Lower lobe of right lung (tissue), 2 donors: ENCODE measurements at places on chromosomes 7 and 10.

GRCh38 chr7:92648067-92648466 is 57.9 kb upstream of the FAM133B start:
- no peak for DNase-seq

DNA sequence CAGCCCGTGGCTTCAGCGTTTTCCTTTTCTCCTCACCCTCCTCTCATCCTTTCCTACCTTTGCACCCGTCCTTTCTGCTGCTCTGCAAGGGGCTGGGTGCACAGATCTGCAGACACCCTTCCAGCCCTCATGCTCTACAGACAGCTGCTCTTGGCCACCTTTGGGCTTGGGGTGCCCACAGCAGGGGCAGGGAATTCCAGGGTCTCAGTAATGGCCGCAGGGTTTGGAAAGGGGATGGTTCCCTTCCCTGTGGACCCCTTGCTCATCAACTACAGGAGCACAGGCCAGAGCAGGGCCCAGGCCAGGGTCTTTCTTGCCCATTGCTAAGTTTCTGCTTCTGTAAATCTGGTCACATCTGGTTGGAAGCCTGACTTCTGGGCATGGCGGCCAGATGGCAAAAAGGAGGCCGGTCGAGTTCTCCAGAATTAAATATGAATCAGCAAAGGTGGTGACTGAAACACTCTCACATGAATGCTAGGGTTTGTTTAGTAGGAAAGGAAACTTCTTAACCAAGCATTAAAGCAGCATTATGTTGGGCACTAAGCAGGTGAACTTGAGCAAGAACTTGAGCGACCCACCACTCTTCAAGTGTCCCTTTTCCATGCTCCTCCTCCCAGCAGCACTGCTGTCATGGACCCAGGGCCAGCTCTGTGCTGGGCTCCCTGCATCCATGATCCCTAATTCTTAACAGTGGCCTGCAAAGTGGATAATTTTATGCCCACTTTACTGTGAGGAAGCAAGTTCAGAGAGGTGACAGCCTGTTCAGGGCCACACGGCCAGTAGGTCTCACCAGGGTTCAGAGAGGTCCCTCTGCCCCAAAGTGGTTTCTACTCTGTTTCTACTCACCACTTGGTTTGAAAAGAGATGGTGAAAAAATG is 1.5 kb downstream of the ECHDC3 start:
- no peak for DNase-seq

- DNase-seq, result no peak
Observed at GRCh38 chr10:103731609-103732270, 123.6 kb downstream of the SH3PXD2A start.

DNA sequence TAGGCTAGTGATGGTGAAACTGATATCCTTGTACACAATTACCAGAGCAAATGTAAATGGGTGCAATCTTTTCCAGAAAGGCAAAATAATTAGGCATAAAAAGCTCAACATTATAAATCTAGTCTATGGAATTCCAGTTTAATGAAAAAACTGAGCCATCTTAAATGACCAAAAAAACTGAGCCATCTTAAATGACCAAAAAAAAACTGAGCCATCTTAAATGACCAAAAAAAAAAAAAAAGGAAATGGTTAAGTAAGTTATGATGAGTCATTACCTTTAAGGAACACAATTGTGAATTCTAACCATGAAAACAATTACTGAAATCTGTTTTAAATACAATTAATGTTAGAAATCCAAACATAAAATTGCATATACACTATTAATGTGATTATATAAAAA is 25.3 kb downstream of the USP6NL start:
- no peak for DNase-seq

DNA sequence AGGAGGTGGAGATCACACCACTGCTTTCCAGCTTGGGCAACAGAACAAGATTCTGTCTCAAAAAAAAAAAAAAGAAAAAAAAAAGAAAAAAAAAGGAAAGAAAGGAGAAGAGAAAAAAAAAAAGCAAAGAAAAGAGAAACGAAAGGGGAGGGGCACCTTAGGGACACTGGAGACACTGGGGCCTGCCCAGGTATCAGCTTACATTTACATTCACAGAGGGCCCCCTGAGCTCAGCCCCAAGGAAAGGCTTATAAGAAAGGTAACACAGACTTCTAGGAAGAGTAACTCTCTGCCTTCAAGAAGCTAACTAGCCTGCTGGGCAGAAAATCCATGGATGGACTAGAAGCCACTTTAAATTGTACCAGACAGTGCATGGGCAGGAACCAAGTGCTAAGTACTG is 108.8 kb downstream of the NPY start:
- no peak for DNase-seq

DNA sequence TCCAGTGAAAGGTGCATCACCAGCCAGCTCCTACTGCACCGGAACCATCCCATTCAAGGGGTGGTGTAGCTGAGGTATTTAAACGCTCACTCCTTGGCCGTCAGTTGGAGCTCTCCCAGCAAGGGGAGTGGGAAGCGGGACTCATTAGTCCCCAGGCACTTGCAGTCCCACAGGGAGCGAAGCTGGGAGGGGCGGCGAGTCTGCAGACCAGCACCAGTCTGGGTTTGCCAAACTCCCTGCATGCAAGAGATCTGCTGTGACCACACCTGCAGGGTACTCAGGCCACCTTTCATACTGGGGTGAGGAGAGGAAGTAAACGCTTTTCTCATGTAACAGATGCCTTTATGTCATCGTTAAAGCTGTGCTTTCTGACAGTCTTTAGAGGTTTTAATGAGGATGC is 187.9 kb downstream of the PTPRN2 start:
- DNase-seq, result peak; percentile 35

- DNase-seq, result no peak
Observed at GRCh38 chr10:17821893-17822292, 12.7 kb downstream of the MRC1 start.

DNA sequence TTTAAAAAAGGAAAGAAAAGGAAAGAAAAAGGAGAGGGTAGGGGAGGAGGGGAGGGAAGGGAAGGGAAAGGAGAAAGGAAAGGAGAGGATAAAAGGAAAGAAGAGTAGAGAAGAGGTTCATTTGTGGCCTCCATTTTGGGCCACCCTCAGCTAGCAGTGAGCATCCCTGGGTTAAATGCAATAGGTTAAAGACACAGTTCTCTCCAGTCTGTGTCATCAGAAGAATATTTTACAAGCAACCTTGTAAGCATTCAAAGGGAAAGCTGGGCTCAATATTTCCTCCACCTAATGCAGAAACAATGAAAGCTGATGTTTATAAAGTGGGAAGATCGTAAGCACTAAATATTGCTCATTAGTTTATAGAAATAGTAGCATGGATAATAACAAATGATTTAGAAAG is 219.1 kb upstream of the PITRM1 start:
- DNase-seq, result no peak

GRCh38 chr10:1114719-1115606 is 58.8 kb downstream of the WDR37 start:
- no peak for DNase-seq

- DNase-seq, result no peak
Observed at GRCh38 chr7:136174477-136175125, 197.4 kb upstream of the MTPN start.

DNA sequence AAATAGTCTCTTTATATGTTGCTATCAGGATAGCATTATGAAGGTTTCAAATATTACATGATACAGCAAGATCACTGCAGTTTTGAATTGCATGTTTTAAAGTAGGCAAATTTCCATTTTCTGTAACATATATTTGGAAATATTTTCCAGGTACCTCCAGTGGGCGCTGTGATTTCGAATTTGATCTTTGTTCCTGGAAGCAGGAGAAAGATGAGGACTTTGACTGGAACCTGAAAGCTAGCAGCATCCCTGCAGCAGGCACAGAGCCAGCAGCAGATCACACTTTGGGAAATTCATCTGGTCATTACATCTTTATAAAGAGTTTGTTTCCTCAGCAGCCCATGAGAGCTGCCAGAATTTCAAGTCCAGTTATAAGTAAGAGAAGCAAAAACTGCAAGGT is 299.0 kb downstream of the MALRD1 start:
- DNase-seq, result no peak

- DNase-seq, result no peak
Observed at GRCh38 chr7:17299483-17299991, 1.1 kb downstream of the AHR start.

GRCh38 chr10:24723386-24723787 is 300 bp downstream of the ARHGAP21 start:
- no peak for DNase-seq

- DNase-seq, result no peak
Observed at GRCh38 chr7:142445019-142445686, 187.3 kb upstream of the PRSS58 start.

DNA sequence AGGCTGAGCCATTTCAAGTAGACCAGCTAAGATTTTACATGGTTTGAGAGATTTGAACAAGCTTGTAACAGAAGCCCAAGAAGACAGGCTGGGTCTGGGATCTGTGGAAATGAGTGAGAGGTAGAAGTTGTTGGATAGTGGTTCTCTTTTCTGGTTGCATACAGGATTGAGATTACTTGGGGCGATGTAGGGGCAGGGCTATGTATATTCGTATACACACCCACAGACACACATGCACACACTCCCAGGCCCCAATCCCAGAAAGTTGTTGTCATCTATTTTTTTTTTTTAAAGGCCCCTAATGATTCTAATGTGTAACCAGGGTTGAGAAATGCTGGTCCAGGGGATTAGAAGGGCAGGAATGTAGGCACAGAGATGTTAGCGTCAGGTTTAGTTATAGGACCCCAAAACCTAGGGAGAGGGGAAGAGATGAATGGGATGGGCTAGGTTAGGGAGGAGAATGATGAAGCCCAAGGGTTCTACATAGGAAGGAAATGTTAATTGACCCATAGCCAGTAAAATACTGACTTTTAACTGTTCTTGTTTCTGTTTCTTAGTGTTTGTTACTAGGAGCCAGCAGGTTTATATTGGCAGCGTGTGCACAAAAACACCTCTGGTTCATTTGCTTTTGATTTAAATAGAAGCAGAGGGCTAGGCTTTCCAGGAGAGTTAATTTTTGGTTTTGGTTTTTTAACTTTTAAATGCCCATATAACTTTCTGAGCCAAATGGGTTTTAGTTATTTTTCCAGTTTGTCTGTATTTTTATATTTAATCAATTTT is 7.8 kb downstream of the TAX1BP1 start:
- DNase-seq, result no peak

- no peak for DNase-seq
Observed at GRCh38 chr7:25303281-25304181, 75.2 kb upstream of the NPVF start.

DNA sequence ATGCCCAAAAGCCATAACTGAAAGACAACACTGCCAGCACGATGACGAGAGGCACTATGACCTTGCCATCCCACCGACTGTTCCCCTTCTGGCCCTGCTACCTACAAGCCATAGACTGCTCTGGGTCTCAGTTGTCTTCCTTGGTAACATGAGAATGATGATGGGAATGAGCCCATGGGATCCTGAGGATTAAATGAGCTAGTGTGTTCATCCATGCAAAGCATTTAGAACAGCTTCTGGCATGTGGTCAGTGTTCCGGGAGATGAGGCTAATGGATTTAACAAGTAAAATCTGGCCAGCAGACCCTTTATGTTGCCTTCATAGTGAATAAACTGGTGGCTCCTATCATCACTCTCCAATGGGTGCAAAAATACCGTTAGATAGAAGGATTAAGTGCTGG is 62.4 kb upstream of the WDR11 start:
- no peak for DNase-seq

DNA sequence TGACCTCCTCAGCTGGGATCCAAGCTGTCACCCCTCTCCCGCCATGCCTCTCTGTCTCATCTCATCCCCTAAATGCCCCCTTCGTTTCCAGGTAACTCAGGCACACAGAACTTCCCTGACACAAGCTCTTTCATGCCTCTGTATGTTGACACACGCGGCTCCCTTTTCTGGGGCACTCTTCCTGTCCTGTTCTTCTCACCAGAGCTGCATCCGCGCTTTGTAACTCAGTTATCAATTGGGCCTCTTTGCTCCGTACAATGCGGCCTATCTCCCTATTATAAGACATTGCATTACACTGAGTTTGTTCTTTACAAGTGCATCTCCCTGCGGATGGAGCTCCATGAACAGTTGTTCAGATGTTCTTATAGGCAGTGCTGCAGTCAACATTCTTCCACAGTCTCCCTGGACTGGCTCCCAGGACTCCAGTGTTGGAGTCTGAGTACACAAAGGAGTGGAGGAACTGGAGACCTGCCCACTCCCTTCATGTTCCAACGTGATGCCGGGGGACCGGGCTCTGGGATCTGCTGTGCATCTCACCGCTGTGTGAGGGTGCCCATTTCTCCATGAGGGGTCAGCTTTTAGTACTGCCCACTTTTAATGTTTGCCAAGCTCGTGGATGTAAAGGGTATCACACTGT is 56.9 kb upstream of the TNS3 start:
- no peak for DNase-seq

DNA sequence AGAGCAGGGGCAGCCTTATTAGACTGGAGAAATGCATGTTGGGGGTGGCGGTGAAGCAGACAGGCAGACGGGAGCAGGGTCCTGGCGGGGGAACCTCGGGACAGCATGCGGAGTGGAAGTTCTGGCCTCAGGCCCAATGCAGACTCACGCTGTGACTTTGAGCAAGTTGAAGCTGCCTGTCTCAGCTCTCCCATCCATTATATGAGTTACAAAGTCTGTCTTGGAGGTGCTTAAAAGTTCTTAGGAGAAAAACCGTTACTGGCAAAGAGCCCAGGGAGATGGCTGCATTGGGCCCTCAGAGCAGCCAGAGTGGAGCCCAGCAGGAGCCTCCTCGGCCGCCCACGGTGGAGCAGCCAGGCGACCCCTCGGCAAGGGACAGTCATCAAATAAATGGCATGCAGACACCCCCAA is 509.5 kb downstream of the PLXNA4 start:
- DNase-seq, result no peak

DNA sequence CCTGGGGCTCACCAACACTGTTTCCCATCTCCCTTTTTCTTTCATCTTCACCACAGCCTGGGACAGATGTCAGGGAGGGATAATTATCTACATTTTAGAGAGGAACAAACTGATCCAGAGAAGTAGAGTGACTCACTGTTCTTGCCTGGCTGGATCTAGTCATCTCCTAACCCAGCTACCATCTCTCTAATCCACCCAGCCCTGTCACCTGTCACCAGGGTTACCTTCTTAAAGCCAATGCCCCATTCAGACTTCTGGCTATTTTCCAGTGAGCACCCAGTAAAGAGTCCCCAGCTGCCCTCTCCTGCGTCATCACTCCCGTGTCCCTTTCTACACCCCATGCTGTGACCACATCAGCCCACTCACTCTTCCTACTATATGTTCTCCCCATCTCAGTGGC is 68.4 kb upstream of the DUSP5 start:
- no peak for DNase-seq

DNA sequence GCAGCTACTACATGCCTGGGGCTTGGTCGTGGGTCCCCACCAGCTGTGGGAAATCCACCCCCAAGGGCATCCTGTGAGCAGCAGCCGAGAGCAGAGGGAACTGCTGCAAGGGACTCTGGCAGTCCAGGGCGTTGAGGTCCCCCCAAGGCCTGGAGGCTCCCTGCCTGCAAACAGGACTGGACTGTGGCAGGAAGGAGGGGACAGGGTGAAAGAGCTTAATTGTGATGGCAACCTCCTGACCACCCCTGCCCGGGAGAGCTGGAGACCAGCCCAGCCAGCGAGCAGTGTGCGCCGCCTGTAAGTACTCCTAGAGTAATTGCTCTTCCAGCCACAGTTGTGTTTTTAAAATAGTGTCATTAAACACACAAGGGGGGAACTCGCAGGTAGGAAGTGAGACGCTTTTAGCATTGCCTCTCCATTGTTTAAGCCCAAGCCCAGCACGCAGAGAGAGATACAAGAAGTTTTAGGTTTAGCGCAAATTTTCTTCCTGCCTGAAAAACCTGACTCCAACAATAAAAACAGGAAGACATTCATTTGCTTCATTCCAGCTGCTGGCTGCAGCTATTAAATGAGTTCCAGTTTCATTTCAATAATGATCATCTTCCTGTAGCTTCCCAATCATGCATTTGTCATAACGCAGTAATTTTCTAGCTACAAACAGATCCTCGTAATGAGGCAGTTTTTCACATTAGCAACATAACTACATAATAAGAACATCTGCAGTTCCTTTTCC is 111.1 kb downstream of the EBF3 start:
- DNase-seq, result no peak
